Epithelial cell of esophagus (primary cell): ENCODE measurements at places on chromosomes 11 and 22.
A peak's percentile ranks its signal among the peaks of the same experiment; 100 is the strongest.

DNA sequence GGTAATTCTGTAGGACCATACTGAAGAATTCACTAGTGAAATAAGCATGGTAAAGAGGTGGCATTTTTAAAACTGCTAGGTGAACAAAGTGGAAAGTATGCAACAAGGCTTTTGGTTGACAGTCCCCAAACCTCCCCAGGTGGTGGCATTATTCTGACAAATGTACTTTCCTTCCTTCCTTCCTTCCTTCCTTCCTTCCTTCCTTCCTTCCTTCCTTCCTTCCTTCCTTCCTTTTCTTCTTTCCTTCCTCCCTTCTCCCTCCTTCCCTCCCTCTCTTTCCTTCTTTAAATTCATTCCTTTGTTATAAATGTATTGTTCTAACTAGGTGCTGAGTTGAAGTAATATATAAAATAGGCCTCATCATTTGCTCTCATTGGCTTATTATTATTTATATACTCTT, 284.7 kb upstream of the ANO5 start:
- DNase-seq, result no peak

- peak; percentile 65 for DNase-seq
Observed at GRCh38 chr11:46896719-46897406, 21.5 kb downstream of the LRP4 start.

DNA sequence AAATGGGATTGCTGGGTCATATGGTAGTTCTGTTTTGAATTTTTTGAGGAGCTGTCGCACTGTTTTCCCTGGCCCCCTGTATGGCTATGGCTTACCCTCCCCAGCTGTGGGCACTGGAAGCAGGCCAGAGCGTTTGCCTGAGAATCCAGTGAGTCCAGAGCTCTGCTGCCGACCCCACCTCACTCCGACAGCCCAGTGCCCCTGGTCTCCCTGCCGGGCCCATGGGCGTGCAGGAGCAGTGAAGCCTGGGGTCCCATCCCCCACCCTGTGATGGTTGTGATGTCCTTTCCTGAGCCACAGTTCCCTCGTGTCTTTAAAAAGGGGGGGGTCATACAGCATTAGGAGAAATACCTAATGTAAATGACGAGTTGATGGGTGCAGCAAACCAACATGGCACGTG, 13.3 kb upstream of the GRAMD4 start:
- no peak for DNase-seq

DNA sequence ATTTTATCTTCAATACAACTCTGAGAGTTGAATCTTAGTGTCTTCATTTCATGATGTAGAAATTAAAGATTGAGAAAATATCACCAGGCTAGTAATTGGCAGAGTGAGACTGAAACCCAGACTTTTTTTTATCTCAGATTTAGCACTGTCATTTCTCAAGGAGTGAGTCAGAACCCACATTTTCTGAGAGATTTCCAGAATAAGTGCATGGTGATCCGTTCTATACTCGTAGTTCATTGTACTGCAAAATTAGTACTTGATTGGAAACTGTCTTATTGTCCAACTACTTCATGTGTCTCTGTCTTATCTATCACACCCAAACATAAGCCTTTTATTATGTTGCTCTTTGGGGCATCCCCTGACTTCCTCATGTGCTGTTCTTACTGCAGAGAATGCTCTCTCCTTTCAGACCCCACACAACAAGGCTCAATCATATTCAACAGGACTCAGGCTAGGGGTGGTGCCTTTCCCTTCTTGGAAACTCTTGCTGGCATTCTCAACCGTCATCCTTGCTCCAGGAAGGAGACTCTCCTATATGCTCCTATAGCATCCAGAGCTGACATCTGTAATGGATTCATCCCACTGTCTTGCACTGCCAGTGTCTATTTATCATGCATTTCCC, 76.7 kb upstream of the BLID start:
- no peak for DNase-seq

- no peak for DNase-seq
Observed at GRCh38 chr11:94974178-94974577, 669 bp downstream of the KDM4D start.

GRCh38 chr11:64571050-64571409, 20.0 kb upstream of the SLC22A12 start:
- DNase-seq, result no peak

DNA sequence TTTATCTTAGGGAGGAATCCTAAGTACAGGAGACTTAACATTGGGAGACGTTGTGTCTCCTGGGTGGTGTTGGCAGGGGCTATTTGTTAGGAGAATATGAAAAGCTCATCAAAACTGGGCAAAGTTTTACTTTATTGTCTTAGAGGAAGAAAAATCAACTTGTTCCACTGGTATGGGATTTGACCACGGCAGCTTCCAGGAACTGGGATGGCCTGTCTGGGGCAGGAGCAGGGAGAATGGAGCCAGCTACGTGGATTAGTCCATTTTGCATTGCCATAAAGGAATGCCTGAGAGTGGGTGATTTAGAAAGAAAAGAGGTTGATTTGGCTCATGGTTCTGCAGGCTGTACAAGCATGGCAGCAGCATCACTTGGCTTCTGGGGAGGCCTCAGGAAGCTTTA, 198.4 kb downstream of the ADAMTS15 start:
- no peak for DNase-seq
